ENCODE measurements at places on chromosomes 5 and 9.
A peak's percentile ranks its signal among the peaks of the same experiment; 100 is the strongest.

- DNase-seq: no peak
These were observed 5.5 kb downstream of the C9orf85 start for GRCh38 chr9:71916834-71917534.

DNA sequence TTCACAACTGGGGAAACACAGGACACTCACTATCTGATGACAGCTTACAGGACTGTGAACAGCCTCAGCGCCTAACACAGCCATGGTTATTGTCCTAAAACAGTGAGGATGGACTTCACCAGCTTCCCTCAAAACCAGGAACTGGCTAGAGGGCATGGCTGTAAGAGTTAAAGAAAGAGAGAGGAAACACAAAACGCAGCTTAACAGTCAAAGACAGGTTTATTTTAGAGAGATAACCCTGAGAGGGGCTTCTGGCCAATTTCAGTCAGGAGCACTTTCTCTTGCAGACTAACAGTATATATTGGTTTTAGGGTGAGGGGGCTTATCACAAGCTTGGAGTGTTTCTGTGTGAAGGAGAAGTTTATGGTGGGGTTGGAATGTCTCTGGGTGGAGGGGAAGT lies 35.7 kb upstream of the RANBP17 start:
- DNase-seq: no peak

DNA sequence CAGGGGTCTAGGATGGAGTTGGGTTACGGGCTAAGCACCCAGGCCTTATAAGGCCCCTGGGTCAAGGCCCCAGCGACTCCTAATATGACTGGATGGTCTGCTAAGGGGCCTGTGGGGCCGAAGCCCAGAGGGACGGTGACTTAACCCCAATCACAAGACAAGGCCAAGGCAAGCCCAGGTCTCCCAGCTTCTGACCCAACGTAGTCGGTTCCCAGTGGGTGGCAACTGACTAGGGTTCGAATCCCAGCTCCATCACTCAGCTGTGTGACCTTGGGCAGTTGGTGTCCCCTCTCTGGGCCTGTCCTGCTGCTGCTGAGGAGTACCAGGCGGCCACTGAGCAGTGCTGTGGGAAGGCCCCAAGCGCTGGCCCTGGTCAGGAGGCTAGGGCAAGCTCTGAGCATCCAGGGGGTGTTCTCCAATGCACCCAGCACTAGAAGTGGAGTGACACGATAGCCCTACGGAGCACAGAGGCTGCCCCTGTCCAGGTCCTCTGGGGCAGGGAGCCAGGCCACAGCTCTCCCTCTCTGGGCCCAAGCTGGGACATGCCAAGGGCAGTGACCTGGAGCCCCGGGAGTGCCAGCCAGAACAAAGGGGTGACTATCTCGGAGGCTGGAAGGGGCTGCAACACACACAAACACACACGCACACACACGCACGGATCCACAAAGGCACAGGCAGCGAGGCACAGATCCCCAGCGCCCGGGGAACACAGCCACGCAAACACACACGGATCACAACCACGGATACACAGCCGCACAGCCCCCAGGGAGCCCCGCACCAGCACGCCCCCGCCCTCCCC lies 512 bp downstream of the AK1 start:
- no peak for DNase-seq

- DNase-seq: no peak
These were observed 160.2 kb downstream of the MCTP1 start for GRCh38 chr5:95124731-95125130.

GRCh38 chr9:20111173-20111843 lies 322.5 kb upstream of the SLC24A2 start:
- DNase-seq: no peak

- no peak for DNase-seq
These were observed 37.6 kb upstream of the MAST4 start for GRCh38 chr5:66558560-66558959.

DNA sequence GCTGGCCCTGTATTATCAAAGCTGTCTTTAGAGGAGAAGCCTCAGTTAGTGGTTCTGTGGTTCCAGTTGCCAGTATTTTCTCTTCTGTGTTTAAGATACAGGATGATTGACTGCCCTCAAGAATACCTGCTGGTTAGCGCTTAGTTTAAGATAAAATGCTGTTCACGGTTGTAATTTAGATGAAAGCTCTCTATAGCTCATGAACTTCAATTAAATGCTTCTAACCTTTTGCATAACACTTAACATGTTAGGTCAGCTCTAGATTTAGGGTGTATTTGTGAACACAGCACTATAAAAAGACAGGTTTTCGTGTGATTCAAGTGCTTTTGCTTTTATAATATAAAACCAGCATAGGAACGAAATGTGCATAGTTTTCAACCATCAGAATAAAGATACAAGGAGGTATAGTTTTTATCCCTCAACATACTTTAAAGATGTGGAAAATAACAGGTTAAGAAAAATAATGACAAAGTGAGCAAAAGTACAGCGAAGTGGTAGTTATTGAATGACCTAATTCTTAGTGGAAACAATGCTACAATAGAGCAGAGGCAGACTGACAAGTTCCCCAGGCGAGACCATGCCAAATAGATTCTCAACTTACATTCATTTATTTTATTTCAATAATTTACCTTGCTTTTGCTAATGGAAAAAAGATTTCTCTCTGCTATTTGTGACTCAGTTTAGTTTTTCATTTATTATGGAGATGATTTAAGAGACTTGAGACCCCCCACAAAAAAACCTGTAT lies 602.6 kb upstream of the DMAC1 start:
- no peak for DNase-seq

- DNase-seq: no peak
These were observed 30.4 kb downstream of the HMGCR start for GRCh38 chr5:75367401-75367800.

DNA sequence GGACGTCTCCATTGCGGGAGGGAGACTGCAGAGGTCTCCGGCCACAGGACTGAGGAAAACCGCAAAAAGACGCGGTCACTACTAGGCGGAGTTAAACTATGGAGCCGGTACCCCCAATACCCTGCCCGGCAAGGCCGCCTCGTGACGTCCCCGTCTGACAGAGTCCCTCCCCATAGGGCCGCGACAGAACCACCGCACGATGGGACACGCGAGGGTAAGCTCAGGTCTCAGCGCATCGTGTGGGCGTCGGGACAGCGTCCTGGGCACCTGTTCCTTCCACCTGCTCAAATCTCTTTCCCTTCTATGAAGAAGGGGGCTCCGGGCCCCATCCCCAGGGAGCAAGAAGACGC lies 35.2 kb upstream of the GLDC start:
- no peak for DNase-seq

DNA sequence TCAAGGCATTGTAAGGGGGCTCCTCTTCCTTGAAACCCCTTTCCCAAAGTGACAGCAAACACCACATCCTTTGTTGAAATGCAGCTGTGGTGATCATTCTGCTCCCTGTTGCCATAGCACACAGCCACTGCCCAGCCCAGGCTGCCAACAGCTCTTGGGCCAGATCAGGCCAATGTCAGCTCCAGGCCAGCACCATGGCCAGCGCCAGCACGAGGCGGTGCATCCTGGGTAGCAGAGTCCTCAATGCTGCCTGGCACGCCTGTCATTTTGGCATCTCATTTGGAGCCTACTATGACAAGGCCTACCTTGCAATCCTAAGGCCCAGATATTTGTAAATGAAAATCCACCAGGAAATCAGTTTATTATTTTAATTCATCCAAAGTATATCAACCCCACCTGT lies 390.6 kb downstream of the DNAH5 start:
- no peak for DNase-seq

DNA sequence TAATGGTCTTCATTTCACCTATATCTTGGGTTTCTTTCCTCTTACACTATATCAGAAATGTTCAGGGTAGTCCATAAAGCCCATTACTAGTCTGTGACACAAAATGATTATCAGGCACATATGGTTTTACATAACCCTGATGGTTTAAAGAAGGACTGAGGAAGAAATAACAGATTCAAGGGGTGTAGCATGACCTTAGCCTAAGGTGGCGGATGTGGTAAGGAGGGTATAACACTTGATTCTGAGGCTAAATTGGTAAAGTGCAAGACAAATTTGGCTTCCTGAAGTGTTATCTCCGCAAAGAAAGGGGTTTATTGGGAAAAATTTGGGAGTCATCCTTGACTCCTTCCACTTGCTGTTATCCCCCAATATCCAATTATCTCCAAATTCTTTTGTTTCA lies 388.2 kb upstream of the RPS23 start:
- DNase-seq: no peak

- no peak for DNase-seq
These were observed 41.7 kb downstream of the RXRA start for GRCh38 chr9:134367791-134368490.

DNA sequence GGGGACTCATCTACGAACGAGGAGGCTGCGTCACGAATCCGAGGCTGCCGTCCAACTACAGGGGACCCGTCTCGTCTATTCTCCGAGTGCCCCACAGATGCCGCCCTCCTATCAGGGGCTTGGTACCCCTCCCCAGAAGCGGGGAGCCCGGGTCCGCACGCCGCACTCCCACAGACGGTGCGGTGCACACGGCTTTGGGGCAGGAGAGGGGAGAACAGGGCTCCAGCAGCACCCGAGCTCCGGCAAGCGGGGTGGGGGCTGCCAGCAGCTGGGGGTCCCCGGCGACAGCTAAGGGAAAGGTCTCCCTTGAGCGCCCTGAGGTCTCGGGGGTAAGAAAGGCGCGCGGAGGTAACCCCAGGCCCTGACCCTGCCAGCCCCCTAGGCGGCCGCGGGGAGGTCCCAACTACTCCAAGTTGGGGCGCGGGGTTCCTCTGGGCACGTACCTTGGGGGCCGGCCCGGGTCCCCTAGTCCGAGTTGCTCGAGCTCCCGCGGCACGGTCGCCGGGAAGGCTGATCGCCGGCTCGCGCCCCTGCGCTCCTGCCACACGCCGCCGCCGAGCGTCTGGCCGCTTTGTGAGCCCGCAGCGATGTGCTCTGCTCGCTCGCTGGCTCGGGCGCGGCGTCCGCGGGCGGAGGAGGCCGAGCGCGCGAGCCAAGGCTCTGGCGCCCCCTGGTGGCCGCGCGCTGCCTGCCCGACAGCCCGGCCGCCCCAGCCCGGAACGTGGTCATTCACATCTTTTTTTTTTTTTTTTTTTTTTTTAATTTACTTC lies at the start of gene SPOCK1:
SPOCK1 (minus strand) TSS at position 591 of the 770 bp plus-strand sequence.
- DNase-seq: peak; percentile 80

DNA sequence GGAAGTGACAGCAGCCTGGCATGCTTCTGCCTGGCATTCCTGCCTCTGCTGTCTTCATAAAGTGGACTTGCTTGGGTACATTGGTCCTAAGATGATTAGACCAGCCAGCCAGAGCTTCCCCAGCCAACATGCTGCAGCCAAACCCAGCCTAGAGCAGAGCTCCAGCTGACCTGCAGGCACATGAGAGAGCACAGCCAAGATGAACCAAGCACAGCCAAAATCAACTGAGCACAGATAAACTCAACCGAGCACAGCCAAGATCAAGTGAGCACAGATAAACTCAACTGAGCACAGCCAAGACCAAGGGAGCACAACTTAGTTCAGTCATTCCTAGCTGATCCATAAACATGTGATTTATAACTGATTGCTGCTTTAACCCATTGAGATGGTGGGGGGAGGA lies 266.5 kb downstream of the MSX2 start:
- no peak for DNase-seq

DNA sequence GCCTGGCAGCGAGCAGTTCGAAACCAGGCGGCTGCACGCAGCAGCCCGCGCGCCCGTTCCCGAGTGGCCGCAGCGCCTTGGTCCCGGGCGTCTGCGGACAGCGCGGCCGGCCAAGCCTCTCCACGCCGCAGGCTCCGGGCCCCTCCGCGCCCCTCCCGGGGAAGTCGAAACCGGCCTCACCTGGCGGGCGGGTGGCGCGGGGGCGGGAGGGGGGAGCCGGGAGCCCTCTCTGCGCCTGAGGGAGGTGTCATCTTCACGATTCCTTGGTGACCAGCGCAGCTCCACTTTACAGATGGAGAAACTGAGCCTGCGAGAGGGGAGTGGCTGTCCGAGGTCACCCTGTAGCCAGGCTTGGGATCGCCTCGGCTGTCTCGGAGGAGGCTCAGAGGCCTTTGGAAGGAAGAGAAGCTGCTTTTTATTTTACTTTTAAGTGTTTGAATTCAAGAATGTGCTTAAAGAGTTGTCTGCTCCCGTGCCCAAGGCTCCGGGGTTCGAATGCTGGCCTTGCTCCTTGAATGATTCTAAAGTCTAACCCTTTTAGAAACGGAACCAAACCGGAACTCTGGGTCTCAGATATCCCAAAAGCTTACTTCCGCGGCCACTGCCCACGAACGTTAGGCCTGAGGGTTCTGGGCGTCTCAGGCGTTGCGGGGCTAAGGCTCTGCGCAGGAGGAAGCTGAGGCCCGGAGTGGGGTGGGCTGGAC lies 662 bp downstream of the SUSD3 start:
- peak; percentile 77 for DNase-seq
